Activated CD4-positive, alpha-beta T cell treated with anti-CD3 and anti-CD28 coated beads for 1 hour (primary cell): ENCODE measurements at places on chromosomes 12 and 14.

- no peak for DNase-seq
Measured at GRCh38 chr12:124410354-124411175, 115.7 kb downstream of the RFLNA start.

GRCh38 chr14:70391493-70392391 is 25.1 kb downstream of the SYNJ2BP start:
- no peak for DNase-seq

DNA sequence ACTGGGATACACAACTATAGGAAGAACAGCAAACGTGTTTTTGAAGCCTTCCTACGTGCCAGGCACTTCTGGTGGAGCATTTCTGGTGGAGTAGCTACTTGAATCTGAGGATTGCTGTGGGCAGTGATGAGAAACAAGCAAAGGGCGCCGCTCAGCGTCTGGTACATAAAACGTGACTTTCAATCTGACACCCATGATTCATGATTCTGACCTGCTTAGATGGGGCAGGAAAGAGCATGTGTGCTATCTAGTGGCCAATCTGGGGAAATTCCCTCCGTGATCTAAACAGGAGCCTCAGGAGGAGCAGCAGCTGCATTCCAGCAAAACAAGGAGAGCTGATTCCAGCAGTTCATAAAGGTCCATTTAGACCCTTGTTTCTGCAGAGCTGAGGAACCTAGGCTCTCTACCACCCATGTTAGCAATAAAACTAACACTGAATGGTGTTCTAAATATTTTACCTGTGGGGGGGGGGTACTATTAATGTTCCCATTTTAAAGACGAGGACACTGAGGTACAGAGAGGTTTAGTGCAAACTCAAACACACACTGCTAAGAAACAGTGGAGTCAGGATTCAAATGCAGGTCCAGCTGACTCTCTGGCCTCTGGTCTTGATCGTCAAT is 37.8 kb downstream of the PAH start:
- DNase-seq = no peak

GRCh38 chr14:98137131-98138025 is 1134.6 kb downstream of the BCL11B start:
- no peak for DNase-seq

DNA sequence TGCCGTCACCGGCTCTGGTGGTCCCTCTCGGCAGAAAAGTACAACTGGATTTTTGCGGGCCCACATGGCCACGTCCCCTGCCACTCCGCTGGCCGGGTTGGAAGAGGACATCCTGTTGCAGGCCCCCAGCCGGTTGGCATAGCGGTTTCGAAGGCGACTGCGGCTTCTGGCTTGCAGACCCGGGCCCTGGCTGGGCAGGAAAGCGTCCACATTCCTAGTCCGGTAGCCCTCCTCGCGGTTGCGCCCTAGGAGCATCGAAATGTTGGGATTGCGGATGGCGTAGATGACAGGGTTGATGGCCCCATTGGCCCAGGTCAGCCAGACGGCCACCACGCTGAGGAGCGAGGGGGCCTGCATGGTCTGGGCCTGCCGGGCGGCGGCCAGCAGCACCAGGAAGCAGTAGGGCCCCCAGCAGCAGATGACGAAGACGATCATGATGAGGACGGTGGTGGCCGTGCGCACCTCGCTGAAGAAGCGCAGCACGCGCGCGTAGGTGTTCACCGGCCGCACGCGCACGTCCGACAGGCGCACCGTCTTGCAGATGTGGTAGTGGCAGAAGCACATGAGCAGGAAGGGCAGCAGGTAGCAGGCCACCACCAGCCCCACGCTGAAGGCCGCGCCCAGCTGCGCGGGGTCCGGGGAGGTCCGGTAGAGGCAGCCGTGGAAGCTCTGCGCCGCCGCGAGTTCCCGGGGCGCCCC is 1.2 kb downstream of the GPR135 start:
- DNase-seq = no peak

DNA sequence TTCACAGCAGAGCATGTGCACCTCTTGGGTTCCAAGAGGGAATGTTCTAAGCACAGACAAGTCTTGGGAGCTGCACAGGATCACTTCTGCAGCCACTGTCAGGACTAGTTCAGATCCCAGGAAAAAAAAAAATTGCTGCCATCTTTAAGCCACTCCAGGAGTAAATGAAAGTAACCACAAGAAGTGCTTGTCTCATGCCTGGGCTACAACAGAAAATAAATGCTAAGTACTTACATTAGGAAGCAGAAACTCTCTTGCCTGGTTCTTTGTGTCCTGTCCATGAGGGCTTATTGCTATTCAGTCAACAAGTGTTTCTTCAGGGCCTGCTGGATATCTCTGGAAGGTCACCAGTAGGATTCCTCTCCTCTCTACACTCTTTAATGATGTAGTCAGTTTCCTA is 176.1 kb downstream of the KTN1 start:
- DNase-seq = no peak

GRCh38 chr14:72305561-72305960 is 373.3 kb downstream of the RGS6 start:
- DNase-seq = no peak

DNA sequence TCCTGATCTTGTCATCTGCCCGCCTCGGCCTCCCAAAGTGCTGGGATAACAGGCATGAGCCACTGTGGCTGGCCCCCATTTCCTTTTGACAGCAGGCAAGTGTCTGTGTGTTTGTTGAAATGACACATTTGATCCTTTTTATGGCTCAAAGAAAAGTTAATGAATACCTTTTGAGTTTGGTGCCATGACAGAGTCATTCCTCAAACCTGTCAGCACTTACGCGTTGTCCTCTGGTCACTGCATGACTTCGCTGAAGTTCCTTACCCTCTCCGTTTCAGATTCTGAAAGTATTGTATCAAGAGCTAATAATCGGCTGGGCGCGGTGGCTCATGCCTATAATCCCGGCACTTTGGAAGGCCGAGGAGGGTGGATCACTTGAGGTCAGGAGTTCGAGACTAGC is 32.4 kb downstream of the NEMF start:
- DNase-seq = no peak

- no peak for DNase-seq
Measured at GRCh38 chr14:104509673-104510072, 69.9 kb upstream of the C14orf180 start.

DNA sequence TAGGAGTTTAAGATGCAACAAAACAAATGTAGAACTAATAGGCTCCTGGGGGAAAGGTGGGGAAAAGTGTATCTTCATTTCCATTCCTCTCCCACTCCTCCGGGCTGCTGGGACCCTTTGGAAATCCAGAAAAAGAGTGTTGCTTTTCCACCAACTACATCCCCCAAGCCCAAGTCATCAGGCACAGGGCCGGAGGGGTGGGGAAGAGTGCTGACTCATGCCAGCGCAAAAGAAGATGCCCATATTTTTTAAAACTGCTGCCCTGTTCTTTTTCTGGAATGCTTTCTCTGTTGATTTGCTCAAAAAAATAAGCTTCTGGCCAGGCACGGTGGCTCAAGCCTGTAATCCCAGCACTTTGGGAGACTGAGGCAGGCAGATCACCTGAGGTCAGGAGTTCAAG is 70.9 kb downstream of the TBK1 start:
- DNase-seq = no peak

DNA sequence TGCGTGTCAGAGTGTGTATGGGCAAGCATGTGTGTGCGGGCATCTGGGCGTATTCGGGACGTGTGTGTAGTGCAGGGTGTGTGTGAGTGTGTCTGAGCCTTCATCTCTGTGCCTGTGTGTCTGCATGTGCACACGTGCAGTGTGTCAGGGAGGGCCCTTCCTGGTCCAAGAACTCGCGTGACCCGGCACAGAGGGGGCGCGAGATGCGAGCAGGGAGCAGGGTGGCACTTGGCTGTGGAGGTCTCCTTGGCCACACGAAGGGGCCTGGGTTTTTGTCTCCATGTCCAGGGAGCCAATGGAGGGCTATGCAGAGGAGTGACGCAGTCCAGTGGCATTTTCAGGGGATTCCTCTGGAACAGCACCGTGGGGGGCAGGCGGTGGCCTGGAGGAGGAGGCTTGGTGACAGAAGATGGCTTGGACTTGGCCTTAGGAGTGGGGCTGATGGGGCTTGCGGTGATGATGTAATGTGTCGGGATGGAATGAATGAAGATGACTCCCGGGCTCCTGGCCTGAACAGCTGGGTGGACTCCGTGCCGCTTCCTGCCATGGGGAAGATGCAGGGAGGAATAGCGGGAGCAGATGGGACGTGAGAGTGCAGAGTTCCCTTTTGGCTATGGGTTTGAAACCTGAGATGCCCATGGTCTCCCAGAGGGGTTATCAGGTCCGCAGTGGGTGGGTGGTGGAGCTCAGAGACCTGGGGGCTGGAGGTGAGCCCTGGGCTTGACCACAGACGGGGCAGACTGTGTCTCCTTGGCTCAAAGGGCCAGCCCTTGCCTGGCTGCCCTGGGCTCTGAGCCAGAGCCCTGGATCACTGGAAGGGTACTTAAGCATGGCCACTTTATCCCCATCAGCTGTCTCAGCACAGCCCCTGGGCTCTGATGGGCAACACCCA is 208.3 kb downstream of the PHETA1 start:
- no peak for DNase-seq

GRCh38 chr12:229441-230191 is 15.7 kb upstream of the SLC6A12 start:
- no peak for DNase-seq

DNA sequence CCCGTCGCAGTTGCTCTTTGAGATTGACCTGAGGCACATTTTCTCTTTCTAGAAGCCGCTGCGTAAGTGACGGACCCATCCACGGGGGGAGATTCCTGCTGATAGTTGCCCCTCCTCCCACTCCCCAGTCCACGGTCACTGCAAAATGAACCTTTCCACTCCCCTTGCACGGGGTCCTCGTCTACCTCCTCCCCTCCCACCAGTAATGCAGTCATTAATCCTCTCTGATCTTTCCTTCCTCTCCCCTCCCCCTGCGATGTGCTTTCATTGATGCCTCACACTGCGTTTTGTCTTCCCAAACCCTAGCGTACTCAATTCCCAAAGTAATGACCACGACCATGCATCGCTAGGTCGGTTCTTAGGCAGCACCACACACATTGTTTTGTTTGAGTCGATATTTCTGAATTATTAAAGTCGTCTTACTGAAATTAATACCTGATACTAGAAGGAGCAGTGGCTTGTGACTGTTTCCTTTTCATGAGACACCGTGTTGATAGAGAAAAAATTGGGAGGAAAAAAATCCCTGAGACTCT is 857 bp downstream of the ETNK1 start:
- no peak for DNase-seq

DNA sequence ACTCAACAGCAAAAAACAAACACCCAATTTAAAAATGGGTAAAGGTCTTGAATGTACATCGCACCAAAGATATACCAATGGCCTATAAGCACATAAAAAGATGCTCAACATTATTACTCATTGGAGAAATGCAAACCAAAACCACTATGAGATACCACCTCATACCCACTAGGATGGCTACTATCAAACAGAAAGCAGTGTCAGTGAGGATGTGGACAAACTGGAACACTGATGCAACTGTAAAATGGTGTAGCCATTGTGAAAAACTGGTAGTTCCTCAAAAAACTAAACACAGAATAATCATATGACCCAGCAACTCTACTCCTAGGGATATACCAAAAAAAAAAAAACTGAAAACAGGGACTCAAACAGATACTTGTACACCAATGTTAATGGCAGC is 49.3 kb downstream of the CDK17 start:
- DNase-seq = no peak
